ENCODE measurements at places on chromosomes 5 and 9. TPM values are rescaled to one million over a fixed set of nuclear protein-coding genes. Genes with fewer than 3 reads are reported as not detected.

- DNase-seq: no peak
- peaks cover 19% of the 10 kb centered on the region for H3K4me1 ChIP-seq
- no peak overlapping the region for H3K4me3 ChIP-seq
- no peaks in the 10 kb centered on the region for H3K27me3 ChIP-seq
- no peaks in the 10 kb centered on the region for H3K36me3 ChIP-seq
Observed at GRCh38 chr5:34603378-34603777, 52.8 kb upstream of the RAI14 start.

Gene KCNIP1
- total RNA-seq: not detected

DNA sequence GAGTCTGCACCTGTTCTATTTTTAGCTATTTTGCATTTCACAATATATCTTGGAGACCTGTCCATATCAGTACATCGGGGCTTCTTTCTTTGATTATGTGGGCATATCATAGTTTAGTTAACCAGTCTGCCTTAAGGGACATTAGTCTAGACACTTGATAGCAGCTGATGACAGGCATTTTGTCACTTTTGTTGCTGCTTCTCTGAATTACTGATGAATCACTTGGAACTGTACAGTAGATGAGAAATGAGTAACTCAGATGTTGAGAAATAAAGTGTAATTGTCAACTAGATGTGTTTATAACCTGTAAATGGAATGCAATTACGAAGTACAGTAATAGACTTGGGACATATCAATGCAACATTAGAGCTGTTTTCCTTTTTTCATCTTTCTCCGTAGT, 7.1 kb downstream of the ZFP2 start:
- no peaks in the 10 kb centered on the region for H3K4me1 ChIP-seq
- H3K27me3 ChIP-seq: no peaks in the 10 kb centered on the region
- DNase-seq: peak; percentile 31
- no peak overlapping the region for H3K4me3 ChIP-seq
- H3K27ac ChIP-seq: no peak overlapping the region

Gene CDH18
- 0.22 TPM for total RNA-seq

DNA sequence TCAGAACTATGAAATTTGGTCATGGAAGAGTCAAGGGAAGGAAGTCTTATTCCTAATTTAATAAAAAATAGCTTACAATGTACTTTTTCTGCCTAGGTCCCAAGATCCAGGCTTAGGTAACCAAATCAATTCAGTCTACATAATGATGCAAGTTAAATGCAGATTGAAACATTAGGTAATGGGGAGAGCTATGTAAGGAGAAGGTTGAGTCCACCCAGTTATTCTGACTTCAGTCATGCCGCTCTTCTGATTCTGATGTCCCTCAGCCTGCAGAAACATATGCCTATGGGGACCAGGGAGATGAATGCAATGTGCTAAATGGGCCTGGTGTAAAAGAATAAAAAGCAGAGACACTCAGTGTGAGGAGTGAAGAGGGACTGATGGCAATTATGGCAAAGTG, 63.9 kb downstream of the MAMDC2 start:
- DNase-seq: no peak
- no peaks in the 10 kb centered on the region for H3K27me3 ChIP-seq
- H3K27ac ChIP-seq: no peak overlapping the region
- H3K4me1 ChIP-seq: no peaks in the 10 kb centered on the region

GRCh38 chr9:130243015-130243881, 22.3 kb upstream of the HMCN2 start:
- H3K4me1 ChIP-seq: no peaks in the 10 kb centered on the region
- peak overlapping the region; percentile 34 for H3K4me3 ChIP-seq
- peak; percentile 53 for DNase-seq
- no peaks in the 10 kb centered on the region for H3K27me3 ChIP-seq
- H3K27ac ChIP-seq: no peak overlapping the region

DNA sequence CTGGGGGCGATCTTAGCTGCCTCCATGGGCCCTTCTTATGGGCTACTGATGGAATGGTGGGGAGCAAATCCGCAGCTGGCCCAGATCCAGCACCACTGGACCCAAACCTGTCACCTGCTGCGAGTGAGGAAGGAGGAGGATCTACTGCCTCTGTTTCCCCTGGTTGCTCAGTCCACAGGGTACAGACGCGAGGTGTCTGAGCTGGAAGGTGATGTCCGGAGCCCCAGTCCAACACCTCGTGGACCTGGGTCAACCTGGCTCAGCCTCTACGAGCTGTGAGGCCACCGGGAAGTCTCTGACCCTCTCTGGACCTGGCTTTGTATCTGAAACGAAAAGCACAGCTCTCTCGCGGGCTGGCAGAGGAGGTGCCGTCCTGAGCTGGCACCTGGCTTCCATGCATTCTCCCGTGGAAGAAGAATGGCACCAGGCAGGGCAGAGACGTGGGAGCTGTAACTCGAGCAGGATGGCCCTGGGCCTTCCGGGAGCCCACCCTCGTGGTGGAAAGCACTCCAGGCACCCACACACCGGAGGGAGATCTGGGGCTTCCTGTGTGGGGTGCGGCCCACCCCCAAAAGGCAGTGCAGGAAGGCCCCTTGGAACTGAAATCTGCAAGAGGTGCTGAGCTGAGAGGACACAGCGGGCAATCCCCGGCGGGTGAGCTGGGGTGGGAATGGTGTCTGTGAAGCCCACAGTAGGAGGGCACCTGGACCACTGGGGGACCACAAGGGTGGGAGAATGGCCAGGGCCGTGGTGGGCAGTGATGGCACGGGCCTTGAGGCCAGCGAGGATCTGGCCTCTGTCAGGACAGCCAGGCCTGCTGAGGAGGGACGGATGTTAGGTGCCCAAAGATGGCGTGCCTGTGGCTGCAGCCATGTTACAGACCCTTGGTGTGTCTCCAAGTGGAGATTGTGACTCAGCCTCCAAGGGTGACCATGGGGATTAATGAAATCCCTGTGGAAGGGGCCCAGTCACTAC, 133.4 kb downstream of the OLFM1 start:
- H3K4me3 ChIP-seq: no peak overlapping the region
- H3K27ac ChIP-seq: no peak overlapping the region
- no peaks in the 10 kb centered on the region for H3K4me1 ChIP-seq

Gene NTNG2
- total RNA-seq: 2.5 TPM

- H3K27ac ChIP-seq: no peak overlapping the region
- no peak for DNase-seq
- H3K36me3 ChIP-seq: no peaks in the 10 kb centered on the region
- no peak overlapping the region for H3K4me3 ChIP-seq
- no peaks in the 10 kb centered on the region for H3K27me3 ChIP-seq
- no peaks in the 10 kb centered on the region for H3K4me1 ChIP-seq
Observed at GRCh38 chr9:9478741-9479140, 1134.1 kb downstream of the PTPRD start.

- no peaks in the 10 kb centered on the region for H3K27me3 ChIP-seq
- H3K36me3 ChIP-seq: no peaks in the 10 kb centered on the region
- H3K4me3 ChIP-seq: no peak overlapping the region
- DNase-seq: no peak
Observed at GRCh38 chr9:125998837-125999503, 251.8 kb downstream of the PBX3 start.

DNA sequence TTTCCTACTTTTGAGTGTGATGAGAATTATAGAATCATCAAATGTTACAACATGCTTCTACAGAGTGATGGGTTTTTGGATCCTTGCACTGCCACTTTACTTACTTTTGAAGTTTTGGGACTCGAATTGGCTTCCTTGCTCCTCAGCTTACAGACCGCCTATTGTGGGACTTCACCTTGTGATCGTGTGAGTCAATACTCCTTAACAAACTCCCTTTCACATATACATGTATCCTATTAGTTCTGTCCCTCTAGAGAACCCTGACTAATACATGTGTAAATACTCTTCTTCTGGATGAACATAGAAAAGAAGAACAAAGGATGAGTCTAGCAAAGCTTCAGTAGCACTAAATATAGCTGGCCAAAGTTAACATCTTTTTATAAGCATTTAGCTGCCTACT, 98.7 kb upstream of the PDE4D start:
- no peaks in the 10 kb centered on the region for H3K4me1 ChIP-seq
- no peak overlapping the region for H3K27ac ChIP-seq
- DNase-seq: no peak
- no peaks in the 10 kb centered on the region for H3K27me3 ChIP-seq
- no peak overlapping the region for H3K4me3 ChIP-seq

DNA sequence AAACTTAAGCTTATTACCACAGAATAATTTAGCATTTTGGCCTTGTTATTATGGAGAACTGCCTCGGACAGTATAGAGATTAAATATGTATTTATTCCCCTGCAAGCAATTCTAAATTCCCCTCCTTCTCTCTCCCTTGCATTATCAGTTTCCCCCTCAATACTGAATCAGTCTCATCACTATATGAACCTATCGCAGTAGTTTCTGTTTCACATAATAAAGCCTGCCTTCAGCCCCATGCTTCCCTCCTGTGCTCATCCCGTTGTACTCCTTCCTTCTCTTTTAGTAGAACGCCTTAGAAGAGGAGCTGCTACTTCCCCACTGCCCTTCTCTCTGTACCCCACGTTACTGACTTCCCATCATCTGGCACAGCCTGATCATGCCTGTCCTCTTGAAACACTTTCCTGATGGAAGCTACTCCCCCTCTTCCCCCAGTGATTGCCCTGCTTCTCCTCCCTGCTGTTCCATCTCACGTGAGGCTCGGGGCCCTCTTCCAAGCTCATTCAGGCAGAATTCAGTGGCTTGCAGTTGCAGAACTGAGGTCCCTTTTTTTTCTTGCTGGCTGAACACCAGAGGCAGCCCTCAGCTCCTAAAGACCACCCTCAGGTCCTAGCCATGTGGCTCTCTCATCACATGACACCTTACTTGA, 93.4 kb downstream of the PPIC start:
- no peaks in the 10 kb centered on the region for H3K4me1 ChIP-seq
- no peaks in the 10 kb centered on the region for H3K27me3 ChIP-seq
- 0 out of 2 replicates have a peak, but pooled peaks cover 6% of the 10 kb centered on the region for H3K36me3 ChIP-seq
- no peak overlapping the region for H3K4me3 ChIP-seq

Gene SHB
- total RNA-seq: 9.9 TPM

- DNase-seq: no peak
- H3K27me3 ChIP-seq: no peaks in the 10 kb centered on the region
- H3K4me1 ChIP-seq: peaks cover 26% of the 10 kb centered on the region
- H3K27ac ChIP-seq: no peak overlapping the region
- no peak overlapping the region for H3K4me3 ChIP-seq
Observed at GRCh38 chr5:169004551-169004950, 296.4 kb downstream of the SLIT3 start.

Gene GMCL2
- not detected for total RNA-seq

GRCh38 chr9:130172858-130173665, 858 bp downstream of the NCS1 start:
- H3K4me1 ChIP-seq: 0 out of 2 replicates have a peak, but pooled peaks cover 6% of the 10 kb centered on the region
- H3K27me3 ChIP-seq: no peaks in the 10 kb centered on the region
- peak overlapping the region; percentile 4 for H3K27ac ChIP-seq
- H3K36me3 ChIP-seq: no peaks in the 10 kb centered on the region

DNA sequence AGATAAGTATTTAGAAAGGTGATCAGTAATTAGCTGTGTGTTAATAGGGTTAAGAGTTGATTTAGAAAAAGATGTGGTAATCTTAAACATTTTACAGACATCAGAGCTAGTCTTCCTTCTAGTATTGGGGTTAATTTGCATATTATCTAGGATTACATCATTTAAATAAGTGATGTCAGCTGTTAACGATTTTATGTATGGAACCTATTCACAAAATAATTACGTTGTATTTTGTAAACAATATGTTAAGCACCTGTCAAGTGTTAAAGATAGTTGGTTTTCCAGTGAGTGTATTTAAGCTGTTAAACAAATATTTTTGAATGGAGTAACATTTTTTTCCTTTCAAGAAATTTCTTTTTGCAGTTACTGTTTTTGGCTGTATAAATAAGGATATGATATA, 2.2 kb downstream of the DCP2 start:
- no peak for DNase-seq
- H3K36me3 ChIP-seq: no peaks in the 10 kb centered on the region
- H3K4me3 ChIP-seq: peak overlapping the region; percentile 98
- no peak overlapping the region for H3K27ac ChIP-seq
- peaks cover 27% of the 10 kb centered on the region for H3K4me1 ChIP-seq

DNA sequence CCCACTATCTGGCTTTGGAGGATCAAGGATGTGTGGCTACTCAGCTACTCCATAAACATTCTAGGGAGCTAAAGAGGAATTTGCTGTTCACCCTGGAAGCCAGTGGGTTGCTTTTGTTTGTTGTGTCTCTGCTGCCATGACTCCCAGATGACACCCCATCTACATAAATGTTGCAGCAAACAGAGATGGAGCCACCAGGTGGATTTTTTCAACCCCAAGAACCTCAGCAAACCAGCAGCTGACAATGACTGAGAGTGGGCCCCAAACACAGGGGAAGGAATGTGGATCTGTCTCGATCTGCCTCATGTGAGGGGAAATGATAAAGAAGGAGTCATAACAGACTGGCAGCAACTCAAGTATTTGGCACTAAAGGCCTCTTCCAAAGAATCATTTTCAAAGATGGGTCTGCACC, 132.7 kb upstream of the TNC start:
- peaks cover 9% of the 10 kb centered on the region for H3K4me1 ChIP-seq
- no peaks in the 10 kb centered on the region for H3K27me3 ChIP-seq
- no peak overlapping the region for H3K4me3 ChIP-seq

Gene CCDC180
- total RNA-seq: 0.11 TPM

Gene PHF2
- total RNA-seq: 12.5 TPM

- no peaks in the 10 kb centered on the region for H3K4me1 ChIP-seq
- no peak overlapping the region for H3K4me3 ChIP-seq
- H3K27ac ChIP-seq: no peak overlapping the region
- no peaks in the 10 kb centered on the region for H3K36me3 ChIP-seq
- peak; percentile 0 for DNase-seq
Observed at GRCh38 chr5:29382780-29383179, 1810.7 kb upstream of the CDH6 start.

Gene SLC6A7
- total RNA-seq: not detected

Gene IL7R
- 12.6 TPM for total RNA-seq

GRCh38 chr5:119268387-119269060, 87.3 kb upstream of the TNFAIP8 start:
- peak overlapping the region; percentile 46 for H3K27ac ChIP-seq
- H3K27me3 ChIP-seq: no peaks in the 10 kb centered on the region
- peak; percentile 96 for DNase-seq

DNA sequence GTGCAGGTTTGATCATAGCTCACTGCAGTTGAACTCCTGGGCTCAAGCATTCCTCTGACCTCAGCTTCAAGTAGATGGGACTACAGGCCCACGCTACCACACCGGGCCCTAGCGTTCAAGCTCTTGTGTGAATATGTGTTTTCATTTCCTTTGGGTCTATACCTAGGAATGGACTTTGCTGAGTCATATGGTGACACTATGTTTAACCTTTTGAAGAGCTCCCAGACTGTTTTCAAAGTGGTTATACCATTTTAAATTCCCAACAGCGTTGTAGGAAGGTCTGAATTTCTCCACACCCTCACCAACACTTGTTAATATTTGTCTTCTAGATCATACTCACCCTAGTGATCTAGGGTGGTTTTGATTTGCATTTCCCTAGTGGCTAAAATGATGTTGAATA, 33.5 kb downstream of the FAF2 start:
- H3K4me1 ChIP-seq: no peaks in the 10 kb centered on the region
- H3K4me3 ChIP-seq: no peak overlapping the region
- no peak for DNase-seq

Gene TMEM174
- total RNA-seq: not detected
